Tibial artery (tissue), 4 donors: ENCODE measurements at places on chromosomes 12 and 14.

DNA sequence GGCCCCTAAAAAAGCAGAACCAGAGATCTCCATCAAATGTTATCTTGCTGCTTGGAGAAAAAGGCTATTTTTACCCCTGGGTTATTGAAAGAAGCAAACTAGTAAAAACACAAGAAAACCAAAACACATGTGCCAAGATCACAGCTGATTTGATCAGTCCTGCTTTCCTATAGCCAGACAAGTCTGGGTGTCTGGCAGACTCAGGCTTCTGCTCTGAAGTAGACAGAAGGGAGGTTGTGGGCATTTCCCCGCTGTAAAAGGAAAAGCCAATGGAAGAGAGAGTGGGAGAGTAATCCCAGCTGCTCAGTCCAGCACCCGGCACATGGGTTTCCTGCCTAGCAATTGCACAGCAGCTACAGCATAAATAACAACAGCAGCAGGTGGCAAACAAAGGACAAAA is 177.9 kb downstream of the PHLDA1 start:
- H3K36me3 ChIP-seq = no peaks in the 10 kb centered on the region
- no peak overlapping the region for H3K4me3 ChIP-seq
- no peaks in the 10 kb centered on the region for H3K27me3 ChIP-seq
- no peak for DNase-seq

DNA sequence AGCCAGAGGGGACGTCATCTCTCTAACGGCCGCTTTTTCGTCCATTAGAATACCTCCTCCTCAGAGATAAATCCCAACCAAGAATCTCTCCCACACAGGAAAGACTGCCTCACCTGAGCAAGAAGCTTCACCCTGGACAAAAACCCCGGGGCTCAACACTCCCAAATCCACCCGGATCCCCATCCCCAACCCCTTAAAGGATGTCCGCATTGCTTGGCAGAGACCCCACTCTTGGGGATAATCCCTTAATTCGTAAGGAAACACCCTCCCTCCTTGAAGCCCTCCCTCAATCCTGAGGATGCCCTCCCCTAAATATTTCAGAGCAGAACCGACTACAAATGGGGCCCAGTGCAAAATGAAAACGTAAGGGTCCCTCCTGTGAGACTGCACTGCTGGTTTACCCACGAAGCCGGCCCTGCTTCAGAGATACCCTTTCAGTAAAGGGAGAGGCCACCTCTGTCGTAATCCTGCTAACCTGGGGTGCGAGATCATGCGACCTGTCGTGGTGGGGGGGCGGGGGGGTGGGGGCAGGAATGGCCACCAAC is 655 bp upstream of the DYNLL1 start:
- peak overlapping the region; percentile 92 for H3K27ac ChIP-seq
- no peaks in the 10 kb centered on the region for H3K27me3 ChIP-seq
- no peak for DNase-seq
- peaks cover 29% of the 10 kb centered on the region for H3K4me1 ChIP-seq
- H3K36me3 ChIP-seq = peaks cover 30% of the 10 kb centered on the region
- H3K4me3 ChIP-seq = peak overlapping the region; percentile 82

DNA sequence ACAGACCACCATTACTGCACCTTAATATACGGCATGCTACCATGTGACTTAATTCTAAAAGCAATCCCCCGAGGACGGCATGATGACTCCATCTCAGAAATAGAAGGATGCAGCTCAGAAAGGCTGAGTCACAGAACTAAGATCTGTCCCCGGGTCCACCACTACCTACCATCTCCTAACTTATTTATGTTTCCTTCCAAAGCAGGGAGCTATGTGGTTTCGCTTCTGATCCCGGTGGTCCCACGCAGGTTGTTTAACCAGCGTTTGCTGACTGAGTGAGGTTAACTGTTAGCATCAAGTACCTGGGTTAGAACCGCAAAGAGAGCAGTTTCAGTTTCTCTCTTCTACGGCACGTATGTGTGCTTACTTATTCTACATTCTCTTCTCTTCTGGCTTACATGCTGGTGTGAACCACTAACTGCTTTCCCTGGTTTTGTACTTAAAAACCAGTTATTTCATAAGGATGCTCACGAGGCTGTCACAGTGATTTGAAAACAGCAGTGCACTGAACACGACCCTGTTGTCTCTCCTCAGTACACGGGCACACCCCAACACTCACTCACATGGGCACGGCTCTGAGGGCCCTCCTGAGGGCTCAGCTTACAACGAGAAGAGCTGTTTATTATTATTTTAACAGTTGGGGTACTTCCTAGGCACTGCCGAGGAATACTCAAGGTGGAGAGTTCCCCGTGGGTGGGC is 66.7 kb downstream of the CCDC88C start:
- H3K27ac ChIP-seq = no peak overlapping the region
- no peaks in the 10 kb centered on the region for H3K36me3 ChIP-seq
- peaks cover 7% of the 10 kb centered on the region for H3K27me3 ChIP-seq
- no peak for DNase-seq
- H3K4me3 ChIP-seq = peak overlapping the region; percentile 36
- H3K4me1 ChIP-seq = no peaks in the 10 kb centered on the region

GRCh38 chr14:71130491-71131179 is 223.4 kb downstream of the PCNX1 start:
- no peak overlapping the region for H3K27ac ChIP-seq
- H3K27me3 ChIP-seq = no peaks in the 10 kb centered on the region
- no peak overlapping the region for H3K4me3 ChIP-seq
- no peaks in the 10 kb centered on the region for H3K36me3 ChIP-seq

DNA sequence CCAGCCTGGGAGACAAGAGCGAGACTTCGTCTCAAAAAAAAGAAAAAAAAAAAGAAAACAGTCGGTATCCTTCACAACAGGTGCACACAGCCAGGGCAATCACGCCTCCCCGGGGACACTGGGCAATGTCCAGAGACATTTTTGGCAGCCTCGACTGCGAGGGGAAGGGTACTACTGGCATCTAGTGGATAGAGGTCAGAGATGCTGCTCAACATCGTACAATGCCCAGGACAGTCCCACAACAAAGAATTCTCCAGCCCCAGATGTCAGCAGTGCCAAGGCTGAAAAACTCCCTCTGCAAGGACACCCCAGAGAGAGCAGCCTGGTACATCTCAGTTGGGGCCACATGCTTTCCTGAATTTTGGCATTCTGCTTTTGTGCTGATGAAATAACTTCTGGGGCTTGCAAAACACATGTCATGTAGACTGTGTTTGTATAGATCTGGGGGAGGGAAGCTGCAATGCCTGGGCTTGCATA is 21.5 kb downstream of the ALDH2 start:
- no peaks in the 10 kb centered on the region for H3K27me3 ChIP-seq
- no peak for DNase-seq
- no peaks in the 10 kb centered on the region for H3K4me1 ChIP-seq
- H3K4me3 ChIP-seq = no peak overlapping the region
- H3K27ac ChIP-seq = no peak overlapping the region

DNA sequence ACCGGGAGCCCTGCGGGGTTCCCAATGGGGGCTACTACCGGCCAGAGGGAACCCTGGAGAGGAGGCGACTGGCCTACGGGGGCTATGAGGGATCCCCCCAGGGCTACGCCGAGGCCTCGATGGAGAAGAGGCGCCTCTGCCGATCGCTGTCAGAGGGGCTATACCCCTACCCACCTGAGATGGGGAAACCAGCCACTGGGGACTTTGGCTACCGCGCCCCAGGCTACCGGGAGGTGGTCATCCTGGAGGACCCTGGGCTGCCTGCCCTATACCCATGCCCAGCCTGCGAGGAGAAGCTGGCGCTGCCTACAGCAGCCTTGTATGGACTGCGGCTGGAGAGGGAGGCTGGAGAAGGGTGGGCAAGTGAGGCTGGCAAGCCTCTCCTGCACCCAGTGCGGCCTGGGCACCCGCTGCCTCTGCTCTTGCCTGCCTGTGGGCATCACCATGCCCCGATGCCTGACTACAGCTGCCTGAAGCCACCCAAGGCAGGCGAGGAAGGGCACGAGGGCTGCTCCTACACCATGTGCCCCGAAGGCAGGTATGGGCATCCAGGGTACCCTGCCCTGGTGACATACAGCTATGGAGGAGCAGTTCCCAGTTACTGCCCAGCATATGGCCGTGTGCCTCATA is 9.7 kb downstream of the TNS2 start:
- H3K4me3 ChIP-seq = no peak overlapping the region
- H3K27ac ChIP-seq = peak overlapping the region; percentile 99
- DNase-seq = no peak
- H3K4me1 ChIP-seq = peaks cover 75% of the 10 kb centered on the region

DNA sequence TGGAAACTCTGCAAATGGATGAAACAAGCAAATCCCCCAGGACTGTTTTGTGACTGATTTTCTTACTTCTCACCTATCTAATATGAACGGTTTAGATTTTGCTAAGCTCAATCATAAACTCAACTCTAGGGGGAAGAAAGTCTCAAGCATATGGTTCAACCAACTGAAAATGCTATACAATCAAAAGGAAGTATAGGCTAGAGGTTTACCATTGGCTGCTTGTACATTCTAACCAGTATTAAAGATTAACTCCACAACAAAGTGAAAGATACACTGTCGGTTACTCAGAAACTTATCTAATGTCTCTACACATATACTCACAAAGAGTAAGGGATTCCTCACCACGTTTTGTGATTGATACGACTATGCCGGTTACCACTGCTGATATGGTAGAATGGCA is 281.8 kb upstream of the SOX5 start:
- no peak overlapping the region for H3K4me3 ChIP-seq
- peaks cover 24% of the 10 kb centered on the region for H3K4me1 ChIP-seq
- H3K27ac ChIP-seq = no peak overlapping the region
- no peak for DNase-seq
- H3K36me3 ChIP-seq = no peaks in the 10 kb centered on the region

- H3K4me1 ChIP-seq = no peaks in the 10 kb centered on the region
- H3K4me3 ChIP-seq = no peak overlapping the region
- H3K27me3 ChIP-seq = no peaks in the 10 kb centered on the region
- H3K36me3 ChIP-seq = no peaks in the 10 kb centered on the region
- no peak for DNase-seq
Measured at GRCh38 chr12:55428331-55429243, 2.5 kb downstream of the OR6C76 start.

GRCh38 chr12:115758877-115759620 is 518.4 kb downstream of the MED13L start:
- H3K27me3 ChIP-seq = no peaks in the 10 kb centered on the region

GRCh38 chr12:116524964-116525379 is 34.2 kb upstream of the MAP1LC3B2 start:
- H3K27ac ChIP-seq = peak overlapping the region; percentile 73
- DNase-seq = no peak
- H3K4me1 ChIP-seq = peaks cover 50% of the 10 kb centered on the region
- no peaks in the 10 kb centered on the region for H3K36me3 ChIP-seq
- no peaks in the 10 kb centered on the region for H3K27me3 ChIP-seq

DNA sequence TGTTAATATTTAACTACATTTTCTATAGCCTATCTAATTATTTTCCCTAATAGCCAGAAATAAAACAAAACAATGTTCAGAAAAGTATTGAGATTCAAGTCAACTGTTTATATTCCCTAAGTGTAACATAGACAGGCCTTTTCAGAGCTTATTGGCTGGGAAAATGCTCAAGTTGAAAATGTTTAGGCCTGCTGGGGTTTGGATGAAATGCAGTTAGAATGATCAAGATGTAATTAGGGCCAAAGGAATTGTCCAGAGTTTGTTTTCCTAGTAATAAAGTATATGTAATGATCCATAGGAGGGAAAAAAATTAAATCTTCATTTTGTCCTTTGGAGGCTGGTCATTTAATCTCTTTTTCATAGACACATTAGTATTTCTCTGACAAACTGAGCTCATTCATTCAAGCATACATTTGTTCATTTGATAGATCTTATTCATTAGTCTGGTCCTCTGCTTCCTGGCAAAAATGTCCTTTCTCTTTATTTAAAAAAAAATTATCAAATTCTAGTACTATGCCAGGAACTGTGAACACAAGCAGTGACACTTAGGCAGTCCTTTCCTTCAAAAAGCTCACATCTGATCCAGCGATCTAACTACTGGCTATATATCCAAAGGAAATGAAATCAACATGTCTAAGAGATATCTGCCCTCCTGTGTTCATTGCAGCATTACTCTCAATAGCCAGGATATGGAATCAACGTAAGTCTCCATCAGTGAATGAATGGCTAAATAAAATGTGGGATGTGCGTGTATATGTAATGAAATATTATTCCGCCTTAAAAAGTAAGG is 40.1 kb upstream of the NEDD1 start:
- H3K4me1 ChIP-seq = no peaks in the 10 kb centered on the region
- no peak overlapping the region for H3K27ac ChIP-seq
- no peak for DNase-seq
- H3K36me3 ChIP-seq = no peaks in the 10 kb centered on the region

GRCh38 chr12:62190689-62191490 is 69.3 kb upstream of the USP15 start:
- H3K4me1 ChIP-seq = peaks cover 23% of the 10 kb centered on the region
- peaks cover 20% of the 10 kb centered on the region for H3K27me3 ChIP-seq
- DNase-seq = no peak
- H3K4me3 ChIP-seq = peak overlapping the region; percentile 54
- no peak overlapping the region for H3K27ac ChIP-seq

- no peak overlapping the region for H3K4me3 ChIP-seq
- H3K4me1 ChIP-seq = no peaks in the 10 kb centered on the region
- H3K27ac ChIP-seq = no peak overlapping the region
- no peaks in the 10 kb centered on the region for H3K36me3 ChIP-seq
Measured at GRCh38 chr14:82667501-82667900, 1133.8 kb upstream of the SEL1L start.

GRCh38 chr14:104681689-104682074 is 7.7 kb upstream of the INF2 start:
- H3K4me1 ChIP-seq = peaks cover 54% of the 10 kb centered on the region
- H3K27me3 ChIP-seq = no peaks in the 10 kb centered on the region
- peak overlapping the region; percentile 45 for H3K4me3 ChIP-seq
- DNase-seq = peak; percentile 85
- H3K36me3 ChIP-seq = no peaks in the 10 kb centered on the region

- DNase-seq = peak; percentile 79
- H3K27me3 ChIP-seq = no peaks in the 10 kb centered on the region
- H3K27ac ChIP-seq = peak overlapping the region; percentile 84
- no peaks in the 10 kb centered on the region for H3K36me3 ChIP-seq
- peaks cover 73% of the 10 kb centered on the region for H3K4me1 ChIP-seq
Measured at GRCh38 chr14:68526512-68527091, 266.3 kb downstream of the ZFP36L1 start.

DNA sequence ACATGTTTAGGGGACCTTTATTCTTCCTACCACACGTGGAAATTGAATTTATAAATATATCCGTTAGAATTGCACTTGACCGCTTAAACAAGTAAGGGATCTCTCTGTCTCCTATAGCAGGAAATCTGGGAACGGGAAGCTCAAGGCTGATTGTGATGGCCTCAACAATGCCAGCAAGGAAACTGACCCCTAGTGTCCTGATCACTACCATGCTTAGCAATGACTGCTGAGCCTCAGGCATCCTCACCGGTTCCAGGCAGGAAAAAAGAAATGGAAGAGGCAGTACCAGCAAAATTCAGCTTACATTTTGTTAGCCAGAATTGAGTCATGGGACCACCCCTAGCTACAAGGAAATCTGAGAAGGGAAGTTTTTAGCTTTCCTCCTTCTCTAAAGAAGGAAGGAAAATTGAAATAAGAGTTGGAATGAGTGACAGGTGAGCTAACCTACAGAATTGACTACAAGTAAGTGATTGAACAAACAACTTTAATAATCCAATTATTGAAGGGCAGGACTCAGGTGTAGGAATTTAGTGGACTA is 43.9 kb upstream of the AMN1 start:
- H3K4me3 ChIP-seq = no peak overlapping the region
- H3K27me3 ChIP-seq = no peaks in the 10 kb centered on the region
- no peaks in the 10 kb centered on the region for H3K36me3 ChIP-seq

- H3K36me3 ChIP-seq = peaks cover 49% of the 10 kb centered on the region
- H3K4me3 ChIP-seq = no peak overlapping the region
- DNase-seq = no peak
- H3K27ac ChIP-seq = no peak overlapping the region
- H3K4me1 ChIP-seq = peaks cover 12% of the 10 kb centered on the region
Measured at GRCh38 chr12:110635055-110635454, 21.1 kb downstream of the TCTN1 start.

GRCh38 chr14:84929086-84929485 is 600.9 kb upstream of the FLRT2 start:
- H3K27ac ChIP-seq = no peak overlapping the region
- no peaks in the 10 kb centered on the region for H3K36me3 ChIP-seq
- DNase-seq = no peak
- H3K4me3 ChIP-seq = no peak overlapping the region
